ENCODE measurements at places on chromosomes 4 and X.

DNA sequence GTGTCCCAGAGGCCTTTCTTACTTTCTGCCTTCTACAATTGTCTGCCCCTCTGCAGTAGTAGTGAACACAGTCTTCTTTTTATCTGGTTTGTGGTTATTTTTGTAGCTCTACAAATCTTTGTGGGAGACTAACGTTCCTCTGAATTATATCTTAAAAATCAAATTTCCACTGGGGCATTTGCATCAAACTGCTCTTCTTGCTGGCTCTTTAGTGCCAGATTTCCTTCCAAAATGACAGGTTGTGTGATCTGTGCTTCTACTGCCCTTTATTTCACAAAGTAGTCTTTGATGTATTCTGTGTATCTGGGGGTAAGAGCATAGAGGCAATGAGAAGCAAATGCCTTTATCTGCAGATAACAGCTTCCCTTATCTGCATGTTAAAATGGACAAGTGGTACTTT is 34.5 kb downstream of the TSPAN7 start:
- no peaks in the 10 kb centered on the region for H3K36me3 ChIP-seq
- DNase-seq = no peak
- no peaks in the 10 kb centered on the region for H3K4me1 ChIP-seq

DNA sequence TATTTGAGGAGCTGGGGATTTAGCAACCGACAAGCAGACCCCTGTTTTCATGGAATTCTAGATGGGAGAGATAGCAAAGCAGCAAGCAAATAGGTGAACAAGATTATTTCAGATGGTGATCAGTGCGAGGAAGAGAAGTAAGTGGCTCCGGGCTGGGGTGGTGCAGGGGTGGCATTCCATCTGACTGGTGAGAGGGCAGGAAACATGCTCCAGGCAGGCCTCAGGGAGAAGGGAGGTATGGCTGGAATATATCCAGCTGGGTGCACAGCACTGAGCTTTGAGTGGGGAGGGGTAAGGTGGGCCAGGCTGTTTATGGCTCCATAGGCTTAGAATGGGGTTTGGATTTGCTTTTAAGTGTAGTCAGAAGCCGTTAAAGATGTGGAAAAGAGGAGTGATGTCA is 21.2 kb downstream of the PTTG2 start:
- peaks cover 22% of the 10 kb centered on the region for H3K4me1 ChIP-seq
- no peak overlapping the region for H3K27ac ChIP-seq
- H3K4me3 ChIP-seq = no peak overlapping the region
- H3K27me3 ChIP-seq = no peaks in the 10 kb centered on the region
- no peaks in the 10 kb centered on the region for H3K36me3 ChIP-seq
- DNase-seq = no peak

- DNase-seq = no peak
- peaks cover 21% of the 10 kb centered on the region for H3K4me1 ChIP-seq
- no peak overlapping the region for H3K27ac ChIP-seq
- no peaks in the 10 kb centered on the region for H3K27me3 ChIP-seq
- no peak overlapping the region for H3K4me3 ChIP-seq
Measured at GRCh38 chr4:111837761-111838160, 307.5 kb upstream of the FAM241A start.

DNA sequence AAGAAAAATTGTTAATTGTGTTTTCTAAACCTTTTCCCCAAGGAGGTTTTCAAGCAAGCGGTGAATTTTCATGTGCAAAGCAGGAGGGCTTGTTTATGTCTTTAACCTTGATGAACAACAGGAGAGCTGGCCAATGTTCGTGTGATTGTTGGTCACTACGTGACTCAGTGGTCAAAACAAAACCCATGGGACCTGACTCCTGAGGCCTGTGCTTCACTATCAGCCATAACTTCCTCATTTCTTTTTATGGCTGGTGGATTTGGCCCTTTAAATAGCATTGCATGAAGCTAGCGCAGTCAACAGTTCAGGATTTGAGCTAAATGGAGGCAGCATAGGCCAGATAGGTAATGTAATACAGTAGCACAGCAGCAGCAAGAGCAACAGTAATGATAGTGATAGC is 80.5 kb downstream of the MID1IP1 start:
- no peak overlapping the region for H3K4me3 ChIP-seq
- DNase-seq = no peak
- no peaks in the 10 kb centered on the region for H3K4me1 ChIP-seq
- no peaks in the 10 kb centered on the region for H3K27me3 ChIP-seq
- H3K36me3 ChIP-seq = no peaks in the 10 kb centered on the region
- H3K27ac ChIP-seq = no peak overlapping the region

DNA sequence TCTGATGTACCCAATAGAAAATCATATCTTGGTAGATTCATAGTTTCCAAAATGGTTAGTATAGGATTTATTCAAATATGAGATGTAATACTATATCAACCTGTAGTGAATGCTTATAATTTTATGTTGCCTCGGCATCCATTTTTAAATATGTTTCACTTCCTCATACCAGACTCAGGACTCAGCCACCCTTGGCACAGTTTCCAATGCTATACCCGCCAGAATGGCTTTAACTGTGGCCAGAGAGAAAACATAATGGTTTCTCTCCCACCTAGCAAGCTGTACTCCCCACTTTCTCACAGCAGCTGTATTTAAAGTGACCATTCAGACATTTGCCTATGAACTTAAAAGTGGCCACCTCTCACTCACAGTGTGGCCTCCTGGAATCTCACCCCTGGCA is 466.6 kb upstream of the PABPC4L start:
- no peak overlapping the region for H3K4me3 ChIP-seq
- no peaks in the 10 kb centered on the region for H3K27me3 ChIP-seq
- H3K4me1 ChIP-seq = no peaks in the 10 kb centered on the region
- no peak overlapping the region for H3K27ac ChIP-seq

DNA sequence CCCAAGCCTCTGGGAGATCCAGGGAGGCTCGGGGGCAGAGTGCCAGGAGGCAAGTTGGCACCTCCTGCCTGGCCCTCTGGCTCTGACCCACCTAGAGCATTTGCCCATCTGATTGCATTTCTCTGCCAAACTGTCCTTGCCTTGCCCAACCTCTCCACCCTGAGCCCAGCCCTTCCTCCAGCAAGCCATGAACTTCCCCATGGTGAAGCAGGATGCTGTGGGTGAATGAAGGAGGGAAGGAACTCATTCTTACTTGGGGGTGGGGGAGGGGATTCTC is 9.3 kb upstream of the CNGA2 start:
- no peaks in the 10 kb centered on the region for H3K4me1 ChIP-seq
- H3K27ac ChIP-seq = no peak overlapping the region
- DNase-seq = no peak
- no peaks in the 10 kb centered on the region for H3K27me3 ChIP-seq
- no peak overlapping the region for H3K4me3 ChIP-seq

All from tibial nerve (tissue), 4 donors.